ENCODE measurements at places on chromosomes 16 and 17.

GRCh38 chr17:967122-967521, 12.5 kb downstream of the NXN start:
- DNase-seq = no peak

DNA sequence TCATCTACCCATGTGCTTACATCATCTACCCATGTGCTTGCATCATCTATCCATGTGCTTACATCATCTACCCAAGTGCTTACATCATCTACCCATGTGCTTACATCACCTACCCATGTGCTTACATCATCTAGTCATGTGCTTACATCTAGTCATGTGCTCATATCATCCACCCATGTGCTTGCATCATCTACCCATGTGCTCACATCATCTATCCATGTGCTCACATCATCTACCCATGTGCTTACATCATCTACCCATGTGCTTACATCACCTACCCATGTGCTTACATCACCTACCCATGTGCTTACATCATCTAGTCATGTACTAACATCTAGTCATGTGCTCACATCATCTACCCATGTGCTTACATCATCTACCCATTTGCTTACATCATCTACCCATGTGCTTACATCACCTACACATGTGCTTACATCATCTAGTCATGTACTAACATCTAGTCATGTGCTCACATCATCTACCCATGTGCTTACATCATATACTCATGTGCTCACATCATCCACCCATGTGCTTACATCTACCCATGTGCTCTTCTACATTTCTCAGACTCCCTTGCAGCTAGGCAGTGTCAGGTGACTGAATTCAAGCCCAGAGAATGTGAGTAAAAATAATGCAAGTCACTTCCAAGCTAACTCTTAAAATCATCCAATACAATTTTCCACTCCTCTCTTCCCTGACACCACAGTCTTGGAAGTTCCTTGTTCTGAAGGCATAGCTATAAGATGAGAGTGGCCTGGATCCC, 196.8 kb downstream of the CBLN1 start:
- no peak for DNase-seq

GRCh38 chr17:49690256-49690655, 12.4 kb upstream of the SPOP start:
- DNase-seq = no peak

DNA sequence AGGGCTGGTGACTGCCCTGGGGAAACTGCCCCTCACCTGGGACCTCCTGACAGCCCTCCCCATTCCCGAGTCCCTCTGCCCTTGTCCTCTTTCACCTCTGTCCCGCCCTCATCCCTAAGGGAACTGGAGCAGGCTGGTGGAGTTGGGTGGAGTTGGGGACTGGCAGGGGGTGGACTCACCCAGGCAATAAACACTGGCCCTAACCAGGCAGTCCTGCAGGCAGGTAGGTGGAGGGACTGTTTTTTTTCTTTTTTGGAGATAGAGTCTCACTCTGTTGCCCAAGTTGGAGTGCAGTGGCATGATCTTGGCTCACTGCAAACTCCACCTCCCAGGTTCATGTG, 11.7 kb downstream of the GCGR start:
- DNase-seq = no peak

DNA sequence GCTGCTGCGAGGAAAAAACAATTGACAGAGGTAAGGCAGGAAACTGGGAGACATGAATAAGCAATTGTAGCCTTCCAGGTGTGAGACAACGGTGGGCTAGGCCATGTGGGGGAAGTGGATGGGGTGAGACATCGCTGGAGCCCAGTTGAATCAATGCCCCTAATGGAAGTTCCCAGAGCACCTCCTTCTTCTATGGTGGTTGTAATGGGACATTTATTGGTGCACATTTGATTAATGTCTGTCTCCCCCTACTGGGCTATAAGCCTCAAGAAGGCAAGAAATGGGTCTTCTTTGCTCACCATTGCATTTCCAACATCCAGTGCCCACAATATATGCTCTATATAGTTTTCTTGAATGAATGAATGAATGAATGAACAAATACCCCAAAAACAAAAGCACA, 22.7 kb upstream of the CD300E start:
- DNase-seq = no peak

DNA sequence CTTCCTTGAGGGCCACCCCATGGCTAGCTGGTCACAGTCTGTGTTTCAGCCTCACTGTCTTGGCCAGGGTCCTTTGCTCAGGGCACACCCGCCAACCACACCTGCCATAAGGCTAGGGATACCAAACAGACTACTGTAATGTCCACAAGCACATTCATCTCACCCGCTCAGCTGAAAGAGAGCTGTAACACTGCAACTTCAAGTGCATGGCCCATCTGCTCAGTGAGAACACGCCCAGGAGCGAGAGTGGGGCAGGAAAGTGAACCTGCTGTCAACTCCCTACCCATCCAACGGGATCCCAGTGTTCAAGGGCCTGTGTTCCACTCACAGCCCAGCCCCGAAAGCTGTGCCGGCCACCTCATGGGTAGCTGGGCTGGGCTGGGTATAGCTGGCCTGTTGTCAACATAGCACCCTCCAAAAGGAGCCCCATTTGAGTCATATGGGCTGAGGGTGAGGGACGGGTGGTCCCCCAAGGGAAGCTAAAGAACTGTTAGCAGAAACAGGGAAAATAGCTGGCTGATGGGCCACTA, 55.7 kb downstream of the SCNN1B start:
- DNase-seq = peak; percentile 59

GRCh38 chr16:71880176-71880575, 3.8 kb downstream of the ZNF821 start:
- no peak for DNase-seq

DNA sequence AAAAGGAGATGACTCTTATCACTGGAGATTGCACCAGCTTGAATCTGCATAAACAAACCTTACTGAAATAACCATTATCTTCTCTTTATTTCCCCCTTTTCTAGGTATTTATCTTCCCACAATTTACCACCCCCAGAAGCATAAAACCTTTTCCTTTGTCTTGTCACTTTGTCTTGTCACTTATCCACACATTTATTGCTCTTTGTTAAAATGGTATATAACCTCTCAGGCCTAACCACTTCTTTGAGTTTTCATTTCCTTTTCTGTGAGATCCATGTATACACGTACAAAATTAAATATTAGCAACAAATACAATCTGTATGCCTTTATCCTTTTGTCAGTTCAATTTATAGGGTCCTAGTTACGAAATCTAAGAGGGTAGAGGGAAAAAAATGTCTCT, 122.9 kb downstream of the CACNG3 start:
- DNase-seq = no peak

DNA sequence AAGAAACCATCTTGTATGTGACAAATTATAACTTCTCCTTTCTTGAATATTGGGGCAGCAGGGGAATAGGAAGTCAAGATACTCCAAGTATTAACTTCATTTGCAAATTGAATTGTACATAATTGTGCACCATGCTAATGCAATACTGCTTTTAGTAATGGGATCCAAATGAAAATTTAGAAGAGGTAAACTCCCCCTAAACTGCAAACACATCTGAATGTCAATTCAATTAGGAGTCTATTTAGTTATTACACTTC, 4.5 kb downstream of the STAT5B start:
- DNase-seq = no peak
